ENCODE measurements at places on chromosomes 3 and 15.

DNA sequence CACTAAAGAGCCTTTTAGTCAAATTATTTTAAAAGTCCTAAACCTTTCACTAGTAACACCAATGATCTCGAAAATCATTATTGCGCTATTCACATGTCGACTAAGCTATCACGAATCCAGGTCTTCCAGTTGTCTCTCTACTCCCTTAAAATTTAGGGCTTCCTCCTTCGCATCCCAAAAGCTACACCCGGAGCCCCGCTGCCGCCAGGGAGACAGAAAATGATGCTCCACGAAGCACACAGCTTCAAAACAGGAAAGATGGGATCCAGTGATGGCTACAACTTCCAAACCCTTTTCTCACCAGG lies 253 bp downstream of the IFT80 start:
- no peak for DNase-seq

DNA sequence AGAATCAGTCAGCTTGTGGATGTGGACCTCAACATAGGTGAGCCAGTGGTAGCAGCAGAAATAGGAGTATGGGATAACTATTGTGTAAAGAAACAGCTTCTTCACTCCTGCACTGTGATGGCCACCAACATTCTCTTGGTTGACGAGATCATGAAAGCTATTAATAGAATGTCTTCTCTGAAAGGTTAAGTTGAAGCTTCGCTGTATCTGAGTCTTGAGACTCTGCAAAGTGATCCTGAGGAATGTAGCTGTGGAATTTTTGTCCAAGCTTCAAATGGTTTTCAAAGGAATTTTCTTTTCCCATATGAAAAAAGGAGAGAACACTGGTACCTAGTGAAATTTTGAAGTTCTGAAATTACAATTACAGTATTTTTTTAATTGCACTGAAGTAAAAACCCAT lies 146.3 kb downstream of the GMNC start:
- DNase-seq, result no peak

- DNase-seq, result no peak
Measured at GRCh38 chr15:63243101-63243500, 34.3 kb upstream of the APH1B start.

DNA sequence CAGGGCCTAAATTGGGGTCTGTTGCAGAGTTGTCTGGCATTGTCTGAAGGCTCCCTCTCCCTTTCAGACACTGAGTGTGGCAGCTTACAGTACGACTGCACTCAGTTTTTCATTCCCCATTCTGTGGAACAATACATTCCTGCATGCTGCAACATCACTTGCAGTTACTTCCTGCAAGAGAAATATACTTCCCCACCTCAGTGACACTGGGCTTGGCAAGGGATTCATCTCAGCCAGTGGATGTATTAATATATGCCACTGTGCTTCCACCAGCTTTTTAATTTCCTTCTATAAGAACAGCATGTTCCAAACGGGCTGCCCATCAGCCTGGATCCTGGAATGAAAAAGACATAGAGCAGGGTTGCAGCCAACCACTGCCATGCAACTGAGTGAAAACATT lies 23.1 kb downstream of the B3GALNT1 start:
- DNase-seq, result no peak

- no peak for DNase-seq
Measured at GRCh38 chr3:168813225-168813802, 717.6 kb upstream of the GOLIM4 start.

DNA sequence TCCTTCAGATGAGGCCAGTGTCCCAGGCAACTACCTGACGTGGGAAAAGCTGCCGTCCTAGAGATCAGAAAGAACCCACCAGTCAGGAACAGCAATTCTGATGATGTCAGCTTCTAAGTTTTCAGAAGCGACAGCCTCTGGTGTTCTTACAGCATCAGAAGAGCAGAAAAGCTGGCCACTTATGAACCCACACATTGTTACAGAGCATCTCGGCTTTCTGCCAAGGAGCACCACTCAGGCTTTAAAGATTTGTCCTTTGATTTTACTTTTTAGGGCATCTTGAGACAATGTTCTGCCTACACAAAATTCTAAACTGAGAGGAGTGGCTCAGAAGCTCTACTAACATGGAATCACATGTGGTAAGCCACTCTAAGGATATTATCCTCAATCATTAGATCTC lies 49.7 kb upstream of the BOC start:
- DNase-seq, result no peak

DNA sequence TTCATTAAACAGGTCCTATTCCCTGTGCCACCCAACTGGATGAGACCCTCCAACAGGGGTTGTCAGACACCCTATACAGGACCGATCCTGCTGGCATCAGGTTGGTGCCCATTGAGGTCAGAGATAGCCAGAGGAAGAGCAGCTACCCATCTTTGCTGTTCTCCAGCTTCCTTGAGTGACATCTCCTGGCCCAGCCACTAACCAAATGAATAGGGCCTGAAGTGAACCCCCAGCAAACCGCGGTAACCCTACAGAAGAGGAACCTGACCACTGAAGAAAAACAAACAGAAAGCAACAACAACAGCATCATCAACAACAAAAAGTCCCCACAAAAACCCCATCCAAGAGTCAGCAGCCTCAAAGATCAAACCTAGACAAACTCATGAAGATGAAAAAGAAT lies 133.6 kb upstream of the ARPP21 start:
- no peak for DNase-seq

DNA sequence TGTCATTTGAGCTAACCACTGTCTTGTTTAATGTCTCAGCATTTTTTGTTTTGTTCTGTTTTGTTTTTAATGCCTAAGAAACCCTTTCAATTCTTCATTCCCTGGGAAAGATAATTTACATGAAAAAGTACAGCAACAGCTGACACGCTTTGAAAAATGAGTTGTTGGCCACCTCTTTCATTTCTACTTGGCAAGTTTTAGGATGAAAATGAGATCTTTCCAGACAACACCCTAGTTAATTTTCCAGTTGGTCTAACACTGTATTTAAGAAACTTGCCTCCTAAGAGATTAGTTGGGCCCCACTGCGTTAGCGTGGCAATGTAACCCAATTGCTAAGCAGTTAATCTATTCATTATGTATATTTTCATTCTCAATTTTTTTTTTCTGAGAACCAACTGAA lies 194.0 kb upstream of the LRRN1 start:
- DNase-seq, result no peak

GRCh38 chr3:150335631-150336030 lies 72.5 kb upstream of the TSC22D2 start:
- no peak for DNase-seq

DNA sequence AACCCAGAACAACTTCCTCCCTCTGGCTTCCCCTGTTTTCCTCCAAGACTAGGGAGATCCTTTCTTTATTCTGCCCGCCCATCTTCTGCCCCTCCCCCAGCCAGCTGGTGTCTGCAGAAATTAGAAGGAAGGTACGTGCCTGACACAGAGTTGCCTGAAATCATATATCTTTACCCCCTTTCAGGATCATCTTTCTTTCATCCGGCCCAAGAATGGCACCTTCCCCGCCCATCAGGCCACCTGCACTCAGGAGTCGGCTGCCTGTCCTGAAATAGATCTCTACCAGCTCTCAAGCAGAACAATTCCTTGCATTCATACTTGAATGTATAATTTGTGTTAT lies 133.7 kb downstream of the VGLL4 start:
- no peak for DNase-seq

GRCh38 chr15:97316362-97316761 lies 644.1 kb upstream of the ARRDC4 start:
- no peak for DNase-seq

DNA sequence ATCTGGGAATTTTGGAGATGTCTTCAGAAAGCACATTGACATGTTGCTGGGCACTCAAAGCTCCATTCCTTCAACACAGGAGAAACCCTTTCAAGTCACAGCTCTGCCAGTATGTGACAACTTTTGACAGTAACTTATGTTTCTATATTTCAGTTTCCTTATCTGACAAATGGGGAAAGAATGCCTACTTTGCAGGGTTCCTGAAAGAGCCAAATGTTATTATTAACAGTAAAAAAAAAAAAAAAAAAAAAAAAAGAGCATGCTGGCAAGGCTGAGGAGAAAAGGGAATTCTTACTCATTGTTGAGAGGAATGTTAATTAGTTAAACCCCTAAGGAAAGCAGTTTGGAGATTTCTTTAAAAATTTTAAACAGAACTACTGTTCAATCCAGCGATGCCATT lies 272.5 kb upstream of the TGFBR2 start:
- no peak for DNase-seq

- DNase-seq, result no peak
Measured at GRCh38 chr15:50141856-50142255, 22.8 kb upstream of the ATP8B4 start.

- DNase-seq, result no peak
Measured at GRCh38 chr3:126558336-126559071, at the start of gene C3orf22. C3orf22 (minus strand) TSS chr3:126558932; CDS start chr3:126553390, 5,542 bp downstream.

GRCh38 chr3:1214933-1215332 lies 122.1 kb downstream of the CNTN6 start:
- DNase-seq, result no peak

DNA sequence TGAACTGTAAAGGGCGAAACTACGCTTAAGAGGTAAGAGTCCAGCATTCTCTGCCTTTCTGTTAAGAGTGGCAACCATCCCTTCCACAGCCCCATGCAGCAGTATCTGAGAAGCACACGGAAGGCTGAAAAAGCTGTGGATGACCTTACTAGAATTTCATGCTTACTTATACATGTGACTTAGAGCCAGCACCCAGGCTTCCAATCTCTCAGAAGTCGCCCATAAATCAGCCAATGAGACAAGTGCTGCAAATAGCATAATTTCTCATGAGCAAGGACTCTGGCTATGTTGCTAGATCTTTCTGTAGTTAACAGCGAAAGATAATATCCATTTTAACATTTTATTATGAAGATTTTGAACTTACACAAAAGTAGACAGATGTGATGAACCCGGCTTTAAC lies 65.3 kb downstream of the IGF2BP2 start:
- DNase-seq, result no peak

DNA sequence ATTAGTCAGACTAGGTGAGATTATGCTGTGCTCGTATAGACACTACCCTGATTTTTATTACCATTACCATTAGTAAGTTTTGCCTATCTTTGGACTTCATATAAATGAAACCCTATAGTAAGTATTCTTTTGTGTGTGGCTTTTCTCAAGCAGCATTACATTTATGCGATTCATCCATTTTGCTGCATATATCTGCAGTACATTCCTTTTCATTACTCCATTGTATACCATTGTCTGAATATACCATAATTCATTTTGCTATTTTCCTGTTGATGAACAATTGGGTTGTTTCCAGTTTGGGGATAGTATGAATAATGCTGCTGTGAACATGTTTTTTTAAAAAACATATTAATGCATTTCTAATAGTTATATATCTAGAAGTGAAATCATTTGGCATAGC lies 45.3 kb downstream of the TMEM212 start:
- no peak for DNase-seq

DNA sequence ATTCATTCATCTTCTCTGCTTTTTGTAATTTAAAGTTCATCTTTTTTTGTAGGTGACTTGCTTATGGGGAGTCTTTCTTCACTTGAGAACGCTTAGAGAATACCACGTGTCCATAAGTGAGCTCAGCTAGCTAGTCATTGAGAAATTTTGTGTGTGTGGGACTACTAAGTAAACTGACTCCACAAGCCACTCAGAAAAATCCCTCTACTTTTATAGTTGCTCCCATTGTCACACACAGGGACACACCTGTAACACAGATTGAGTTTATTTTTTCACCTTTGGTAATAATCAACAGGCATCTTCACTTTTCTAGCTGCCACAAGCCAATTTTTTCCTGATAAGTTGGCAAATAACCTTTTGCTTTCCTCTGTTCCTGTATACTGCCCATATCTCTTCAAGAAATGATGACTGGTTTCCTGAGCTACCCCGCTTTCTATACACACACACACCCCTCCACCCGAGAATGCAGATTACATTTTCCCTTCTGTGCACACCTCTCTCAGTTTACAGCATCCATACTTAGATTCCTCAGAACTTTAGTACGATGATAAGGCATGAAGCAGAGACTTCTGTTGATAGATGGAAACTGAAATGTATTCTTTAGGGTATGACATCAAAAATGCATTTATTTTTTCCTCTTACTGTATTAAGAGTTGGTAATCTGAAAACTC lies 4.6 kb downstream of the TSC22D2 start:
- DNase-seq, result no peak

DNA sequence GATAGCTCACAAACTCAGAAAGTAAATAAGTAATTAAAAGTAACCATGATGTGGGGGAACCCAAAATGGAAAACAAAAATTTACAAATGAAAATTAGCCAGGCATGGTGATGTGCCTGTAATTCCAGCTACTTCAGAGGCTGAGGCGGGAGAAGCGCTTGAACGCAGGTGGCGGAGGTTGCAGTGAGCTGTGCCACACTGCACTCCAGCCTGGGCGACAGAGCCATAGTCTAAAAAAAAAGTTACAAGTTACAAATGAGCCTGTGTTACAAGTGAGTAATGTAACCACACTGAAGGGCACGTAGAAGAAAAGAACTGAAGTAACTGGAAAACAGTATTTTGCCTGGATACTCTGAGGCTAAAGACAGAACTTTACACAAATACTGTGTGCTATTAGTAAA lies 11.3 kb downstream of the EXOSC7 start:
- DNase-seq, result no peak

- DNase-seq, result no peak
Measured at GRCh38 chr15:71678191-71678590, 132.2 kb upstream of the NR2E3 start.
